ENCODE measurements at places on chromosomes 3 and 15.

GRCh38 chr3:111326144-111326995 lies 215.6 kb upstream of the CD96 start:
- DNase-seq = no peak

DNA sequence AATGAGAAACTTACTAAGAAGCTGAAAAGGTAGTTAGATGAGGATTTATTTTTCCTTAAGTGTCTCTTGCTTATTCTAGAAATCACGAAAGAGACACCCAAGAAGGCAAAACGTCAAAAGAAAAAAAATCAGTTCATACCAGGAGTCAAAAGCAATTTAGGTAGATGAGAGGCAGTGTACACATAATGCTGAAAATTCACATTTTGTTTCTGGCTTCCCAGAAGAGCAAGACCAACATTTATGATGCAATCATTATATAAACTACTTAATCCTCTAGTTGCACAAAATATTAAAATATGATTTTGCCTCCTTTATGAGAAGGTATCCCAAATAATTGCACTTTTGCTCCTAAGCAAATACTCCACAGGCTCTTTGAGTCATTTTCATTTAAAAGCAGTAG lies 228.0 kb downstream of the FMN1 start:
- DNase-seq = no peak

GRCh38 chr15:67196672-67197363 lies 57.6 kb downstream of the AAGAB start:
- DNase-seq = no peak

- no peak for DNase-seq
These were observed 100.6 kb downstream of the DNAJB8 start for GRCh38 chr3:128366136-128366535.

DNA sequence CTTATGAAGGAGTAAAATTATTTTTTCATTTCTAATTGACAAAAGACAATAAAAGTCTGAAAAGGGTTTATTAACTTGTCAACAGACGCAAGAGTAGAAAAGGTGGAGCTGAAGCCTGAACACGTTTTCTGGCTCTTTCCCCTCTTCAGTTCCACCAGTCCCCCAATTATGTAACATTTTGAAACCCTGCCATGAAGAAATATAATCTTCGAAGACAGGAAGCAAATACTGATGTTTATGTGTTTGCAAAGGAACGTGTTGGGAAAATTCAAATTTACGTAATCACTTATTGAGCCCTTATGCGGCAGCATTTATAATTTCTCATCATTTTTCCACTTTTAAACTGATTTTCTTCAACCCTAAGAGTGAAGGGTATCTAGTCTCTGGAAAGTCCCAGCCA lies 767 bp downstream of the AP3S2 start:
- no peak for DNase-seq

DNA sequence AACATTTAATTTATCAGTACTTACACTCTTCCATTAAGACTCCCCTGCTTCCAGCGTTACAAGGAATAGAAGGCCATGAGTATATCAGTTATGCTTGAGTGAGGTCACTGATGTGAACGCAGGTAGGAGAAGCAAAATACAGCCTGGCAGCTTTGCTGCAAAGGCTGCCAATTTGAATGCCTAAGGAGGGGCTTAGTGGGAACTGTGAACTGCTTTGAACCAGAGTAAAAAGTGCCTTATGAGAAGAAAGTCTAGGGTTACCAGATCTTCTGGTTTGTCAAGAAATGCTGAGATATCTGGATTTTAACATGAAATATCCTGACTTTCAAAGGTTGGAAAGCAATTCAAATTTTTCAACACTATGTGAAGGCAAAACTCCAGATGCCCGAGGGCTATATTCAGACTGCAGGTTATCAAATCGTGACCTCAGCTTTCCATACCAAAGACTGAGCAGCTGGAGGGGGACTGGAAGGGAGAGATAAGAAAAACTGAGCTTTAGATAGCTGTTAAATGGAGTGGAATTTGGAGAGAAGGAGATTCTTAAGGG lies 446.3 kb upstream of the NECTIN3 start:
- DNase-seq = no peak

- peak; percentile 12 for DNase-seq
These were observed 19.5 kb downstream of the MESD start for GRCh38 chr15:80970018-80970657.

DNA sequence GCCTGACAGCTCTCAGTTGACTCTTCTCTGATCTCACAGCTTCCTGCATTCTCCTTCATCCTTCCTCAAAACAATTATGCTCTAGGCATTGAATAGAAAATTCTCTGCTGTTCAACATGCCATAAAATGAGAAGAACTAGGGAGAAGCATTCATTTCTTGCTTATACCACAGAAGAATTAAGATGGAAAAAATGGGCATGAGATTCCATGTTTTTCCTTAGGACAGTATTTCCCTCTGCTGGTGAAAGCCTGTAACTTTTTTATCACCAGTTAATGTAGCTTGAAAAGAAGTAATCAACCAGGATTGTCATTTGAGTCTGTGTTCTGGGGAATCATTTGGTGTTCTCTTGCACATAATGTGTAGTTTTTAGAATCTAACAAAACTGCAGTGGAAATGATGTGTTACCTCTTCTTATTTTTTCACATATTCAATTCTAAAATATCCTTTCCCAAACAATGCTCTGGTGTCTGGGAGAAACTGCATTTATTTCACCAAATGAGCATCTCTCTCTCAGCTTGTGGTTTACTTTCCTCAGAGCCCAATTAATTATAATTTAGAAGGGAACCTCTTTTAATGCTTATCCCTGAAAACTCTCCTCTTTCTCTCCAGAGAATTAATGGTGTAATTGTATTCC lies 92.8 kb upstream of the DCBLD2 start:
- no peak for DNase-seq

- no peak for DNase-seq
These were observed 12.0 kb upstream of the NMNAT3 start for GRCh38 chr3:139689708-139690228.

GRCh38 chr15:98009169-98009568 lies 48.7 kb downstream of the ARRDC4 start:
- DNase-seq = no peak

- DNase-seq = no peak
These were observed 318.5 kb upstream of the TBL1XR1 start for GRCh38 chr3:177515786-177516157.

DNA sequence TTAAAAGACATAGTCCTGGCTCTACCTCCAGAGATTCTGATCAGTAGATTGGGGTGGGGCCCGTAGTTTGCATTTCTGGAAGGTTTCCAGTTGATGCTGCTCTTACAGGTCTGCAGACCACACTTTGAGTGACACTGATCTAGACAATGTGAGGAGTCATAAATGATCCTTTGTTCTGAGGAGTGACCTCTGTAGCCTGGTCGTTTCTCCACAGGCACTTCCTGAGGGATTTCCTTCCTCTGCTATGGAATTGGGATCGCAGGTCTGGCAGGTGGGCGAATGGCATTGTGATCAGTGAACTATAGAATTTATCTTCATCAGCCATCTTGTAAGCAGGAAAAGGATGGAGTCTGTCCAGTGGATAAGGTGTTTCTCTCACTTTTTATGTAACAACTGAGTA lies 5.5 kb downstream of the GFM1 start:
- DNase-seq = no peak

DNA sequence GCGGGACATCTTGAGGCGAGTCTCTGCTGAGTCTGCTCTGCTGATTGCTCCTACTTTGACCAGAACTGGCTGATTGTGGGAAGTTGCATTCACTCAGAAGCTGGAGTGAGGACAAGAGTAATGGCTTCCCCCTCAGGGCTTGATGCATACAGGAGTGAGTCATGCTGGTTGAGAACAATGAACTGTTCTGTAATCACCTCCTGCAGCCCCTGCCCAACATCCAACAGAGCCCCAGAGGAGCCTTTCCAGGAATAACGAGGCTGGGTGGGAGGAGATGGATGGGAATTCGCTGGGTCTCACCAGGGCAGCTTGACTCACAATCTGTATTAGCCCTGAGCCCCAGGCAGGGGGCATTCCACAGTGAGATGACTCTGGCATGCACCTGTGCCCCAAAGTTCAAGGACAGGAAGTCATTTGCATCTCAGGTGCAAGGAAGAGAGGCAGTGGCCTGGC lies 85.0 kb downstream of the RAB11A start:
- DNase-seq = peak; percentile 92

Data from SHP77 treated with DMSO at 0.1 percent for 48 hours (cell line).